ENCODE measurements at places on chromosomes 11 and 22.

DNA sequence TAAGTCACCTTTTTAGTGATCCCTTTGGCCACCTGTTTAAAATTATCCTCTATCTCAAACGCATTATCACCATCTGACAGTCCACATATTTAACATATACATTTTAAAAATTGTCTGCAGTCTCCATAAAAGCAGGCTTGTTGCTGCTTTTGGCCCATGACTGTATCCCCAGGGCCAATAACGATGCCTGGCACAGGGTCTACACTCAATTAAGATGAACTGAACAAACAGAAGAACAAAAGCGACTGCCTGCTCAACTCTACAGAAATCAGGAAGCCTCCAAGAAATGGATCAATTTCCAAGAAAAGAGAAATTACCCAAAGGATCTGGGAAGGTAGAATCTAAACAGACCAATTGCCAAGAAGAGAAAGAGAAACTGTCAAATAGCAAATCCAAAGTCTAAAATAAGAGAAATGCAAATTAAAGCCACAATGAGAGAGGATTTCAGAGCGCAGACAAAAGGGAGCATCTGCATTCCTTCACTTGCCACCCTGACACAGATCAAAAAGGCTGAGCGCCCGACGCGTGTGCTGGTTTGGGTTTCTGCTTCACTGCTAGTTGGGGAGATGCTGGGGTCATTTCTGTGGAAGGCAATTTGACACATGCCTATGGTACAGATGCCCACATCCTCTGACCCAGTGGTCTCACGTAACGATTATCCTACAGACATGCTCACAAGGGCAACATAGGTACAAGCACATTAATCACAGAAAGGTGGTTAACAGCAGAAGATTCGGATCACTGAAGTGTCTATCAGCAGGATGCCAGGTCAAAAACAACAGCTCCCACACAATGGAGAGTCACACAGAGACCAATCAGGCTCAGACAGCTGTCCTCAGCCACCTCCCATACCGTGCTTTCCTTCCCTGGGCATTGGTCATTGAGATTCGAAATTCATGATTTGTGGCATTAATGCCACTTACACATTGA lies 55.9 kb downstream of the SHISAL1 start:
- no peak for DNase-seq

- DNase-seq: no peak
Observed at GRCh38 chr11:80592546-80592945, 1151.7 kb upstream of the TENM4 start.

- no peak for DNase-seq
Observed at GRCh38 chr11:74037309-74037708, 28.4 kb upstream of the UCP3 start.

- DNase-seq: no peak
Observed at GRCh38 chr11:8271106-8271886, 7.6 kb upstream of the LMO1 start.

- DNase-seq: no peak
Observed at GRCh38 chr11:130327716-130328115, 13.0 kb upstream of the ZBTB44 start.

- DNase-seq: peak; percentile 67
Observed at GRCh38 chr11:33942954-33943353, 51.1 kb upstream of the LMO2 start.

- no peak for DNase-seq
Observed at GRCh38 chr22:44406341-44407170, 91.5 kb downstream of the RTL6 start.

- peak; percentile 39 for DNase-seq
Observed at GRCh38 chr11:69156673-69157155, 979 bp downstream of the SMIM38 start.

- DNase-seq: no peak
Observed at GRCh38 chr11:128184981-128185380, 402.4 kb downstream of the ETS1 start.

- DNase-seq: no peak
Observed at GRCh38 chr22:22099833-22100812, 117.5 kb upstream of the TOP3B start.

DNA sequence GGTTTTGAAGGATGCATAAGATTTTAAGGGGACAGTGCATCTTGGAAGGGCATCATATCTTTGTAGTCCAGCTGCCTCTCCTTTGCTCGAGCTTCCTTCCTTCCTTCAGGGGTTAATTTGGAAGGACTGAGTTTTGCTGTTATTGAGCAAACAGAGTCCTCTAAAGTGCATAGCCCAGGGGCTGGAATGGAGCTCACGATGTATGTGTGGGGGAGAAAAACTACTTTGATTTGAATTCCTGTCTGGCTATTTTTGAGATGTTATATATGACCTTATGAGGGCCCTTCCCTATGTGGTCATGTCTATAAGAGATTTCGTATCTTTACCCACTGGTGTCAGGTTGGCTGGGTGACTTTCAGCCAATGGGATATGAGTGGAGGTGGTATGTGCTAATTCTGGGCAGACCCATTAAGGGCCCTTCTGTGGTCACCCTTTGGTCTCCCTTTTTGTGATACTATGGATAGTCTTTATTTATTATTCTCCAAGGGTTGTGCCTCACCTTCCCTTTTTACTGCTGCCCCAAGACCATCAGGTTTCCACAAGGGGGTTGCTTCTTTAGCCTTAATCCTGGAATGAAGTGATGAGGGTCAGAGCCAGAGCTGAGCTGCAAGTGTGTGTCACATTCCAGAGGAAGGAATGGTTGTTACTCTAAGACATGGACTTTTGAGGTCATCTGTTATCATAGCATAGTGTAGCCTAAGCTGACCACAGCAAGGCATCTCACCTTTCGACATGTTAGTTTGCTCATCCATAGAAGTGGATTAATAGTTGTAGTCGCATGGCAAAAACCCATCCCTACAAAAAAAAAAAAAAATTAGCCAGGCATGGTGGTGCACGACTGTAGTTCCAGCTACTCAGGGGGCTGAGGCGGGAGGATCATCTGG lies 54.6 kb downstream of the LRRC74B start:
- DNase-seq: no peak

GRCh38 chr22:45238957-45239680 lies 1.6 kb downstream of the KIAA0930 start:
- DNase-seq: peak; percentile 70

DNA sequence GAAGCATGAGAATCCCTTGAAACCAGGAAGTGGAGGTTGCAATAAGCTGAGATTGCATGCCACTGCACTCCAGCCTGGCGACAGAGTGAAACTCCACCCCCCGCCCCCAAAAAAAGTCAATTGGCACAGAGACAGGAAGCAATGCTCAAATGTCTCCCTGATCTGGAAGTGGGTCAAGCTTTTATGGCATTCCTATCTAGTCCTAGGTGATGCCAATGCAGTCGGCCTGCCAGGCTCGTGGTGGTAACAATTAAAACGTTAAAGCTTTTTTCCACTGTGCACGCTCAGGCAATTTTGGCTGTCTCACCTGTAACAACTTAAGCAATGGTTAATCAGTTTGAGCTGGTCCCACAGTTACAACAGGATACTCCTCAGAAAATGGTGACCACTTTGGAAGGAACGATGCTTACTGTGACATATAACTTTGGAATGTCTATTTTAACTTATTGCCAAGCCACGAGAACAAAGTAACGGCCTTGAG lies 18.9 kb upstream of the PISD start:
- DNase-seq: peak; percentile 88

DNA sequence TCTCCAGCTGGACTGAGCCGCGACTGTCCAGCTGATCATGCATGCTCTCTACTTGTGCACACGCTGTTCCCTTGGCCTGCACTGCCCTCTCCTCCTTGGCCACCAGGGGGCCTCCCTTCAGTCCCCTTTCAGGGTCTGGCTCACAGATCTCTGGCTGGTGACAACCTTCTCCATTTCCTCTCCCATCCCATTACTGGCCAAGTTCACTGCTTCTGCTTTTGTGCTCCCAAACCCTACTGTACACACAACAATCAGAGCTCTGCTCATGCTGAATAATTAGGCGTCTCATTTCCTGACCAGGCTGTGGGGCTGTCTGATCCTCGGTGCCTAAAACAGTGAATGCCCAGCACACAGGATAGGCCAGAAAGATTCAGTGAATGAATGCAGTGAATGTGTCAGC lies 224.0 kb upstream of the NARS2 start:
- peak; percentile 91 for DNase-seq

DNA sequence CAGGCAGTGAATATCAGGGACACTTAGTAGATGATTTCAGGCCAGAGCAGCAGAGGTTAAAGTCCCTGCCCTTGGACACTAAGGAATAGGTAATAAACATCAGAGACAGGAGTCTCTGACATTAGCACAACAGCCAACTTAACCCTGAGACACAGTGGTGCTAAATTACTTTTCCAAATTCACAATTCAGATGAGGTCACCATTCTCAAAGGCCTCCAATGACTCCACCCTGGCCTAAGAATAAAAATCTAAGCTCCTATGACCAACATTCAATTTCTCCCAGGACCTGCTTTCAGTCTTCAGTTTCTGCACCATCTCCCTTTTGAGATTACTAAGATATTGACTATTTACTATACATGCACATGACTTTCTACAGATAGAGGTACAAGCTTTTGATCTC lies 42.0 kb downstream of the BLID start:
- DNase-seq: no peak

DNA sequence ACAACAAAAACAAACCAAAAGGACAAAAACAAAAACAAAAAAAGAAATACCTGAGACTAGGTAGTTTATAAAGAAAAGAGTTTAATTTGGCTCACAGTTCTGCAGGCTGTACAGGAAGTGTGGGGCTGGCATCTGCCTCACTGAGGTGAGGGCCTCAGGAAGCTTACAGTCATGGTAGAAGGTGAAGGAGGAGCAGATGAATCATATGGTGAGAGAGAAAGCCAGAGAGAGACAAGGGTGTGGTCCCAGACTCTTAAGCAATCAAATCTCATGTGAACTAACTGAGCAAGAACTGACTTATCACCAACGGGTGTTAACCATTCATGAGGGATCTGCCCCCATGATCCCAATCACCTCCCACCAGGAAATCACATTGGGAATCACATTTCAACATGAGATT lies 58.8 kb upstream of the ZBED5 start:
- no peak for DNase-seq

DNA sequence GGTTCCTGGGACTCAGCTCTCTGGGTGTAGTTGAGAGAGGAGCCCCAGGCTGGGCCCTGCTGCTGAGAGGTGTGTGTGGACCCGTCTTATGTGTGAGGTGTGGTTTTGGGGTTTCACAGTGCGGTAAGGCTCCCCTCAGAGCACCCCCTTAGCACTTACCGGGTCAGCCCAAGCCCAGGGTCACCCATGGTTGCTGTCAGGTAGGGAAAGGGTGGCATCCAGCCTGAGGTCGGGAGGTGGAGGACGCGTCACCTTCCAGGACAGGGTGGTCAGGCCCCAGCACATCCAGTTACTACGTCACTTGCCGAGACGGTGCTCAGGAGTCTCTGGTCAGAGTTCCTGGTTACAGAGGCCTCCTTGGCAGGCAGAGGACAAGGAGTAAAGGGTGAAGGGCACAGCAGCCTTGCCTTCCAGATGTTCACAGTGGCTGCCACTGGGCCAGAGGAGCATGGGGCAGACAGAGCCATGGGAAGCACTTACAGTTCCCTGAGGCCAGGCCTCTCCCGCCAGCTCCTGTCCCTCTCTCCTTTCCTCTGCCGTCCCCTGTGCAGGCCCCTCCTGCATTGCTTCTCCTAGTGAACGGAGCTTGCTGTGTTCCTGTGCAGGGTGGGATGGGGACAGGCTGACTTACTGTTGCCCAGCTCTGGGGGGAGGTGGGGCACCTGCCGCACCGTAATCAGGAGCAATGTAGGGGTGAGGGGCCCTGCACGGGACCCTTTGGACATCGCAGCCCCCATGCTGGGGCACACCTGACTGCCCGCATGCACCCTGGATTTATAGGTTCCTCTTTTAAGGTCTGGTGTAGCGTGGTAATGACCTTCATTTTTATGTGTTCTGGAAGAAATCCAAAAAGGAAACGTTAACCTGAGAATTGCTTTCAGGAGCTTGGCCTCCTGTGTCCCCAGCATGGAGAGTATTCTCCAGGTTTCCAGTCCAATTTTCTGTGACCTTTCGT lies 285.9 kb downstream of the TBC1D22A start:
- DNase-seq: no peak

DNA sequence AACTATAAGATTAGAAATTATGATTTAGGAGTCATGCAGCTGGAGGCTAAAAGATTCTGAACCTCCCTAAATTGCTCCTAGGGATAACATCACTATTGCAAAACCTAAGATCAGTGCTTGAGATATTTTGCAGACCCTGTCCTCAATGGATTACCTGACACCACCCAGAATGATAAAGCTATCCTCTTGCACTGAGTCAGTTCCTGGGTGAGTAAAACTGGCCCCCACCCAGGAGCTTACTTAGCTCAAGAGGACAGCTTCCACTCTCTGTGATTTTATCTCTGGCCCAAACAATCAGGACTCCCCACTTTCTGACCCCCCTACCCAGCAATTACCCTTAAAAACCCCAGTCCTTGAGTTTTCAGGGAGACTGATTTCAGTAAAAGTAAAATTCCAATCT lies 2074.4 kb upstream of the RAG2 start:
- DNase-seq: no peak

DNA sequence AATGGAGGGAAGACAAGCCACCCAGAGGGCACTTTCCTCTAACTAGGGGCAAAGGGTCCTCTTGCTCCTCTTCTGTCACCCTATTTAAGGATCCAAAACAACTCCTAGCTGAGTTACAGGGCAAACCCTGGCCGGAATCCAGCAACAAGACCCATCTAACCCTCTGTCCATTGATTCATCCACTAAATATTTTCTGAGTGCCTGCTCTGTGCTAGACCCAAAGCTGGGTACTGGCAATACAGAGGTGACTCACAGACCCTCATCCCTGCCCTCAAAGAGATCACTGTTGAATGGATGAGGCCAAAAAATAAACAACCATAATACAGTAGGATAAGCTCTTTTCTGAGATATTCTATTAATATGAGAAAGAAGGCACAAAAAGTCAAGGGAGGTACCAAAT lies 4.3 kb upstream of the GALNT18 start:
- no peak for DNase-seq

DNA sequence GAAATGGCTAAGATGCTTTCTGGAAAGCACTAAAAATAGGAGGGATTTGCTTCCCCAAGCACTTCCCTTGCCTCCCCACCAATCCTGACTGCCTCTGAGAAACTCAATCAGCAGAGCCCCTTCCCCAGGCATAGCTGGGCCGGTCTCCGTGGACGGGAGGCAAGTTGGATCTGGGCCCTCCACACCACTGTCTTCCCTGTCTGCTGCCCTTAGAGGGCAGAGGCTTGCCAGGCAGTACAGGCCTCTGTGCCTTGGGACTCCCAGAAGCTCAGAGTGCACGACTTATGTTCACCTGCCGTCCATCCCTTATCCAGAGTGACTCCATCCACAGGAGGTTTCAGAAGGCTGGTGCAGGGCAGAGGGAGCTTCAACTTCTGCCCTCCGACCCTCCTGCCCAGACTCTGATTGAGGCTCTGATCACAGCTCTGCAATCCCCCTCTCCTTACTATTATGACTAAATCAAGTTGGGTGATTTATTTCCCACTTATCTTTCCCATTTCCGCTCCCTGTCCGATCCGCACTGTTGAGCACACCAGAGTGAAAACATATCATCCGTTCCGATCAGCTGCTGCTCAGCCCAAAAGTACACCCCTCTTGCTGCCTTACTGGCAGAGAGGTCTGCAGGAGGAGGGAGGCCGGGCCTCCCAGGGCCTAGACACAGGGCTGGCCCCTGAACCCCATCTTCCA lies 71.8 kb downstream of the DSCAML1 start:
- no peak for DNase-seq

Data from suppressor macrophage (primary cell).